NCI-H2081 treated with DMSO at 0.1 percent for 48 hours (cell line): ENCODE measurements at places on chromosomes 6 and 20.

GRCh38 chr6:121657972-121658371, 222.5 kb downstream of the GJA1 start:
- DNase-seq: no peak

GRCh38 chr20:62143081-62143956, at the start of the genes PSMA7 and SS18L1:
PSMA7 (minus strand) TSS chr20:62143394; CDS start chr20:62143303, 91 bp downstream.
SS18L1 (plus strand) TSS chr20:62143769; CDS start chr20:62143821, 52 bp downstream.
- no peak for DNase-seq

- DNase-seq: no peak
Observed at GRCh38 chr20:57749131-57749690, 39.4 kb upstream of the PMEPA1 start.

DNA sequence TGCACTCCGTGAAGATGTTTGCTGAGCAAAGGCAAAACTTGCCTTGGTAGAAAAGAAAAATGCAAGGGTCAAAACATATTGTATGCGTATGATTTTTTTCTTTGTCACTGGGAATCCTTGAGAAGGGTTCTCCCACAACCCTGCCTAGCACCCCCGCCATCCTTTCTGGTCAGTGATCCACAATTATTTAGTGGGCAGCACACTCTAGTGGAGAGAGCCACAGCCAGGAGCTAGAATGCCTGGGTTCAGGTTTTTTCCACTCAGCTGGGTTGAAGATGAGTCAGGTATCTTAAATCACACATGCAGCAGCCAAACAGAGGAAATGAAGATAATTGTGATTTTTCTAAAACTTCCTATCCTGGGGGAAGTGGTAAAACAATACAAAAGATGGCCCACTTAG, 243.1 kb downstream of the PKHD1 start:
- DNase-seq: no peak

DNA sequence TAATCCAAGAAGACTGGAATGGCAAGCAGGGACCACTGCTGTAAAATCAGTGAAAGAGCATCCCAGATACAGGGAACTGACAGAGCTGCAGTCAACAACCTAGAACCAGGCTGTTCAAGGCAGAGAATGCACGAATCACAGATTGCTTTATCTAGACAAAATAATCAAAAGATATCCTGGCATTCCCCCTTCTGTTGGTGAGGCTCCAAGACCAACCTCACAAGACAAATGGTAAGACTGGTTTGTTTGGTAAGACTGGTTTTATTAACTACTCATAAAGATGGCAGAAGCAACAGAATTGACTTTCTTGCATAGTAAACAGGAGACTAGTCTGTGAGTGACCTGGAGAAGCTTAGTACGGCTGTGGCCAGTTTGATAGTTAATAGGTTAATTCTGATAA, 88.8 kb upstream of the AHI1 start:
- DNase-seq: no peak

DNA sequence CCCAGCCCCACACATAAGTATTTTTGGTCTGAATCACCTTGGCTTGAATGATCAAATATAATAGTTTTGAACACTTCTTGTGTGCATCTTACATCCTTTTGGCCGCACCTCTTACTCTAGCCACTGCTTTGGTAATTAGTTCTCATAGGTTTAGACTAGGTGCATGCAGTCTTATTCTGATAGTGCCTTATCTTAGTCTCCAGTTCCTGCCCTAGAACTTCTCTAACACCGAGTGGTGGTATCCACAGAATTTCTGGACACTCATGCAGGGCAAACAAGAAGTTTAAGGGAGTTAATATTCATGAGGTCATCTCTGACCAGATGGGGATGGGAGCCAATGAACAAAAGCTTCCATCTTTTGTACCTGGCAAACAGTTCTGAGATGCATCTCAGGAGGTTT, 77.5 kb upstream of the AKIRIN2 start:
- no peak for DNase-seq

GRCh38 chr20:24149881-24150307, 161.3 kb upstream of the GGTLC1 start:
- no peak for DNase-seq

DNA sequence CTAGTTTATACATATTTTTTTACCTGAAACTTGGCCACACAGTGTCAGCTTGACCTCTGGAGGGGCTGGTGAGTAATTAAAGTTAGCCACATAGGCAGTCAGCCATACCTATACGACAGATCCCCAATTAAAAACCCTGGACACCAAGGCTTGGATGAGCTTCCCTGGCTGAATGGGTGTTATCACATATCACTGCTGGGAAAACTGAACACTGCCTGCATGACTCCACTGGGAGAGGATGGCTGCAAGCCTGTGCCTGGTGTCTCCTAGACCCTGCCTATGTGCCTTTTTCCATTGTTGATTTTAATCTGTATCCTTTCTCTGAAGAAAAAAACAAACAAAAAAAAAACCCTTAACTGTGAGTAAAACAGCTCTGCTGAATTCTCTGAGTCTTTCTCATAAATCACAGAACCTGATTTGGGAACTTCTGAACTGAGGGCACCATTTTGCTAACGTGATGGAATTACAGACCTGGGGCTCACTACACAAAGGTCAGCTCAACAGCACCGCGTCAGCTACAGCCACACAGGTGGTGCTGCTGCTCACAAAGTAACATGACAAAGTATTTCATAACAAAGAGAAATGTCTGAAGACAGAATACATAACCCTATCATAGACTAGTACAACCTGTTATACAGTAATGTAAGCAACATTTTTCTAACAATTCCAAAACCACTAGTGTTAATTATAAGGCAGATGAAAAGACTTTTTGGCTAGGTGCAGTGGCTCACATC, 97.0 kb downstream of the SLC23A2 start:
- DNase-seq: no peak

- DNase-seq: no peak
Observed at GRCh38 chr20:9032758-9033157, 36.1 kb upstream of the PLCB4 start.

DNA sequence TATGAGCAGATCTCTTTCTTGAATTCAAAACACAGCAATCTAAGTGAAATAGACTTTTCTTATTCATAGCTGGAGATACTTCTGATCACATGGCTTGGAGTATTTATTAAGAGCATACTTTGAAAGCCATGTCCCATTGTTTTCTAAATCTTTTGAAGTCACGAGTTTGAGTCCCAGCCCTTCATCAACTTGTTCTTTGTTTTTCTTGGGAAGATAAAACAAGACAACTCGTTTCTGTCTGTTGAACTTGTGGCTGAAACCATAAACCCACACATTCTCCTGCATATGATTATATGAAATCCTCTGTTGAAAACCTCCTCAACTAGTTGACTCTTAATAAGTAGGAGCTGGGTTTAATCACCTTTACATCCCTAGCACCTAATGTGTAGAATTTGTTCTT, 3.3 kb downstream of the RNF144B start:
- no peak for DNase-seq

- no peak for DNase-seq
Observed at GRCh38 chr6:111809766-111810165, 63.5 kb downstream of the FYN start.

- DNase-seq: no peak
Observed at GRCh38 chr6:9463311-9463710, 951.6 kb downstream of the TFAP2A start.

GRCh38 chr6:134309227-134309626, 8.7 kb downstream of the SGK1 start:
- DNase-seq: no peak

DNA sequence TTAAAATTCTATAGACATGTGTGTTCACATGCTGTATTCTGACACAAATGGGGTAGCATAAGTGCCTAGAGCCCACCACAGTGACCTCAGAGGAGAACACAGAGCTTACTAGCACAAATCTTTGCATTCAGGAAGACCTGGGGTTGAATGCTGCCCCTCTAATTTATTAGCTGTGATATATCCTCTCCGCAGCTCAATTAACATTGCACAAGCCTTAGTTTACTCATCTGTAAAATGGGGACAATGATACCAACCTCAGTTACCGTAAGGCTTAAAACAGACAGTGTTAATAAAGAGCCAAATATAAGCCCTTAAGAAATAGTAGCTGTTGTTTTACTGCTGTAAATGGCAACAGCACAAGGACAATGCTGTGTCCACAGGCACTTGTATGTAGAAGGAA, 36.2 kb upstream of the IL17A start:
- no peak for DNase-seq
